ENCODE measurements at places on chromosomes 13 and 19. TPM values are rescaled to one million over a fixed set of nuclear protein-coding genes. Genes with fewer than 3 reads are reported as not detected.

GRCh38 chr19:18021121-18021755 lies 13.3 kb downstream of the ARRDC2 start:
- DNase-seq, result no peak

GRCh38 chr13:110559429-110559943 lies 2.0 kb downstream of the RAB20 start:
- DNase-seq, result no peak

Gene HSPBP1
- 22.5 TPM for total RNA-seq

GRCh38 chr13:64332048-64332447 lies 2898.1 kb downstream of the PCDH9 start:
- no peak for DNase-seq

DNA sequence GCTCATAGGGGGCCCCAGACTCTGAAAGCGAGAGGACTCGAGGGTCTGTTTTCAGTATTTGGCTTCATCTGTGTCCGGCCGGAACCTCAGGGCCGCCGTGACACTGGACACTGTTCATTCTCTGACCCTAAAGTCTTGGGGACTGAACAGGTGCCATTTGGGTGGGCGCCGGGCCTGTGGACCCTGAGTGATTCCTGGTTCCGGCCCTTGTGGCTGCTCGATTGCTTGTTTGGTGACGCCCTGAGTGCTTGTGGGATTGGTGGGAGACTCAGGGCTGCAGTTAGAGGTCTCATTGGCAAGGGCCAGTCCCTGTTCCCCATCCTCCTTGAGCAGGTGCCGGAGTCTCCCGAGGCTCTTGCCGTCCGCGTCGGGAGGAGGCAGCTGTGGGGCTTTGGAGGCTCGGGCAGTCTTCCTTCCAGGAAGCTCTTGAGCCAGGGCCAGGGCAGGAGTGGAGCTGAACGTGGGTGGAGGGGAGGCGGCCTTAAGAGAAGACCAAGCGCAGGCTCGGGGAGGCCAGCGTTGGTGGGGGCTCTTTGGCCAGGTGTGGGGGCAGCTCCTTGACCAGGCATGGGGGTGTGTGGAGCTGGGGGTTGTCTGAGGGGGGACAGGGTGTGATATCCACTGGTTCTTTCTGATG lies 4.7 kb downstream of the PTBP1 start:
- no peak for DNase-seq

DNA sequence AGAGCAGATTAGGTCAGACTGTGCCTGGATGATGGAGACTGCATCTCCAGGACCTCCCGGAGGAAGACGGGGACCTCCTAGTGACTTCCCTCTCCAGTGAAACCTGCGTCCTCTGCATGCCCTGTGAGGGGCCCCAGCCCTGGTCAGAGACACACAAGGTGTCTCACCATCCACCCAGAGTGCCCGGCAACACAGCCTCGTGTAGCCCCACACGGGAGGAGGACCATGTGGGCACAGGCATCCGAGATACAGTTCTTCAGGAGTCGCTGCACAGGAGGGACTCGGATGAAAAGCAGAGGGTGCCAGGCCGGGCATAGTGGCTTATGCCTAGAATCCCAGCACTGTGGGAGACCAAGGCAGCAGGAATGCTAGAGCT lies 64.8 kb downstream of the PEPD start:
- no peak for DNase-seq

Gene PSG11
- total RNA-seq, result not detected

GRCh38 chr19:17306285-17306714 lies 628 bp downstream of the MRPL34 start:
- DNase-seq, result no peak

- DNase-seq, result no peak
These were observed 14.5 kb upstream of the LAIR1 start for GRCh38 chr19:54379187-54379678.

Gene WDR87
- total RNA-seq, result not detected

DNA sequence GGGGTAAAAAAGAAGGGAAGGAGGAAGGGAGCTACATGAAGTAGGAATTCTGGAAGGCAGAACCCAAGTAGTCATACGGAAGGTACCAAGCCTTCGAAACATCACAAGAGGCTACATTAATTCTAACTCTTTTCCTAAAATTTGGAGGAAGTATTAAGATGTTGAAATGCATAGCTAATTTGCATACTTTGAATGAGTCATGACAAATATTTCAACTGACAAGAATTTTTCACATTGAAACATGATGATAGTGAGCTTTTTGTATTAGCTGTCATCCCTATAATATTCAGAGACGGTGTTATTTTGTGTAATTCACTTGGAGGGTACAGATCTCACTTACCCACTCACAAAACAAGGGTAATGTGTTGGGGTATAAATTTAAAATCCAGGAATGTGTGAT lies 9.1 kb upstream of the ACOD1 start:
- DNase-seq, result no peak

Gene ISYNA1
- total RNA-seq, result 27.1 TPM

DNA sequence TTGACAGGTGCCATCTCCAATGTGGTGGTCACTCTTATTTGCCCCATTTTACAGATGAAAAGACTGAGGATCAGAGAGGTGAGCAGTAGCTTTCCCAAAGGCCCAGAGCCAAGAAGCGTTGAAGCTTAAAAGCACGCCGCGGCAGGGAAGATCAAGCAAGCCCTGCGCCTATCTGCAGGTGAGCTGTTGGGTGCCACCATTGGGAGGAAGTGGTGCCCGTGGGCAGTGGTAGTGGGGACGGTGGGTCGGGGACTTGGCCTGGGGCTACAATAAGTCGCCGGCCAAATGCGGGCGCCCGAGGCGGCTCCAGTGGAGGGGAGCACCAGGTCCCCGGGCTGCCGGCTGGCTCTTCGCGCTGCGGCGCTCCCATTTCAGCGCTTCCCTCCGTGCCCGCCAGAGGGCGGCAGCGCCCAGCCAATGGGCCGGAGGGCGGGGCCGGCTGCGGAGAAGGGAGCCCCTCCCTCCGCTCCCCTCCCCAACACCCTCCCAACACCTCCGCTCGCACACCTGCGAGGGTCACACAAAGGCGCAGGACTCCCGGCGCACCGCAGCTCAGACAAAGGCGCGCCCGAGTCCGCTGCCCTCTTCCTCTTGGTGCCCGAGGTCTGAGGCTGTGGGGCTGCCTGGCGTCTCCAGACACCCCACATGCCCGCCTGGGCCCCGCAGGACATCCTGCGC lies 744 bp upstream of the POU2F2 start:
- DNase-seq, result peak; percentile 30

DNA sequence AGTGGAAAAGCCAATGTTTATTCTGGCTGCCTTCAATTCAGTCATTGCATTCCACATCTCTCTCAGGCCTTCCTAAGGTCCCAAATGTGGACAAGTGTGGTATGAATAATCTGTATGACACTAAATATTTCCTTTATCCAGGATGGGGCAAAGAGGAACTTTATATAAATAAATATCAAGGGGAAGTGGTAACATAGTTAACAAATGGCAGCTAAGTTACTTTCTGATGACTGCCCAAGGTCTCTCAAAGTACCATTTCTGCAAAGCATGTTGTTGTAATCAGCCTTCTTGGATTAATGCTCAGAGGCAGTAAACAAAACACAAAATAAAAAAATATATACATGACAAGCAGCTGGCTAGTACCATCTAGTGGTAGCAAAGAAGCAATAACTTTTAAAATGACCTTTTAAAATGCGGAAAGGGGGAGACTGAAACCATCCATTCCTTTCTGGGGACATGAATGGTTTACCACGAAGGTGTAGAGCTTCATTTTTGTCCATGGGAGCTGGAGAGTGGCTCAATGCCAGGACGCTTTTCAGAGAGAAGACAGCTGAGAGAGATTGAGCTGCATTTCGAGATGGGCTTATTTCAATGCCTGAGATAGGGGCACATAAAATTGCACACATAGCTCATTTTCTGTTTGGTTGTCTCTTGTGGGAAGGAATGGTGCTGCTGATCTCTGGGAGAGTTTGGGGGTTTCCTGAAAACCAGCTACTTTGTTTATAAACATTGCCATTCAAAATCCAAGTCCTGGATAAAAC lies 259.2 kb downstream of the RFC3 start:
- no peak for DNase-seq

DNA sequence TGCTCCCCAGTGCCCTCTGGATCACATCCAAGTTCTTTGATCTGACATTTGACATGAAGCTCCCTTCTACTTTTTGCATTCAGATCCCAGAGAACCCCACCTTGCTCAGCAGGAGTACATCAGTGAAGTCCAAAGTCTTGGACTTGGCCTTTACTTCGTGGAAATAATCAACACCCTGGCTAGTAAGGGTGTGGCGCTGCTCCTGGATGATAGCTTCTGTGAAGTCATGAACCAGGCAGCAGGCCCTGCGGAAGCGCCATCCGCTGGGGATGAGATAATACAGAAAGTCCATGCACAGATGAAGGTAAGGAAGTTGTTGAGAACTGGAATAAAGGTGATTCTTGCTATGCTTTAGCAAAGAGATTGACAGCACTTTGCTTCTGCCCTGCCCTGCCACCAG lies 43.2 kb downstream of the OR10H4 start:
- DNase-seq, result no peak

- DNase-seq, result no peak
These were observed 1340.8 kb downstream of the PCDH9 start for GRCh38 chr13:65889368-65889767.

DNA sequence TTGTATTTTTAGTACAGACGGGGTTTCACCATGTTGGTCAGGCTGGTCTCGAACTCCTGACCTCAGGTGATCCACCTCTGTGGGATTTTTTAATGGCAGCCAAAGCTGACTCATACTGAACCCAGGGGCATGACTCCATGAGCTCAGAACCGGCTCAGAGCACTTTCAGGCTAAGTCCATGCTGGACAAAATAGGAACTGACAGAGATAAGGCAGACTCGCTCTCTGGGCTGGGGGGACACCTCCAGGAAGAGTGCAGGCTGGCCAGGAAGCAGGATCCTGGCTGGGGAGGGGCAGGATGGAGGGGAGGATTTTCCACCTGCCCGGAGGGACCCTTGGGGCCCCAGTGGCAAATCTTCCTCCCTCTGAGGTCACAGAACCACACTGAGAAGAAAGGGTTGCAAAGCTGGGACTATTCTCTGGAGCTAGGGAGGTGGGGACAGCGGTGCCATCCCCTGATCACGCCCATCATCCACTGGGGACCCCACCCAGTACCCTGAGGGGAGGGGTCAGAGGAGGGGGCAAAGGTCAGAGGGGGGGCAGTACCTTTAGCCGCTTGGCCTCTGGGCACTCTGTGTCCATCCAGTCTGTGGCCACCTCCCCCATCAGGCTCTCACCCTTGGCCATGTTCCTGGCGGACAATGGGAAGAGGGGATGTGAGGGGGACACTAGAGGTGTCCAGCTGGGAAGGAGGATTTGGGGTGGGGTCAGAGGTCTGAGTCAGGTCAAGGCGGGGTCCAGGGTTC lies 31.1 kb downstream of the NOTCH3 start:
- no peak for DNase-seq

Gene FGF9
- total RNA-seq, result 0.48 TPM

Gene NDUFB7
- 319 TPM for total RNA-seq

DNA sequence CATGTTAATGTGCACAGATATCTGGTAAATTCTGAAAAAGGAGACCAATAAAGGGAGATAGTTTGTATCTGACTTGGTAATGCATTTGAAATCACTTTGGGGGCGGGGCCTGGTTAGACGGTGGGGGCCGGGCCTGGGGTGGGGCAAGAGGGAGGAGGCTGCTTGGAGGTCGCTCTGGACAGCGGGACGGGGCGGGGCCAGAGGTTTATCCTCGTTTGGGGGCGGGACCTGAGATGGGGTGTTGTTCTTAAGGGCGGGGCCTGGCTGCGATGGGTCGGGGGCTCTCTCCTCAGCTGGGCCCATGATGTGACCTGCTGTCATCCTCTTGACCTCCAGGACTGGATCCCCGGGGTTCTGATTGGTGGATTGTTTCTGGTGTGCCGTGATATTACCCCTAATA lies 4.9 kb upstream of the ZNF808 start:
- no peak for DNase-seq

DNA sequence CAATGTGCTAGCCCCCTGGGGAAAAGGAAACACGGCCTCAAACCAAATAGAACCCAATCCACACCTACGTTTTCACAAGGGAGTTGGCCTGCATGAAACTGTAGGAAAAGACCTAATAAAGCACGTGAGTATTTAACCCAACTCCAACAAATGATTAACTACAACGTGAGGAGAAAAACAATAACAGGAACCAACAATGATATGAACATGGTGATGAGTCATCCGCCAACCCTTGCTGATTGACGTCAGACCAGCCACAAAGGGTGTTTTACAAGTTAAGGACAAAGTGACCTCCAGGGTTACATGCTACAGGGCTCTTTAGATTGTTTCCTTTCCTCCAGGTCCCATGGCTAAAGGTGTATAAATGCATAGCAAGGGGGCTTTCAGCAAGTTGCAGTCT lies 460.5 kb downstream of the COG6 start:
- DNase-seq, result no peak

Gene PCSK4
- 2.4 TPM for total RNA-seq

GRCh38 chr19:29623726-29624488 lies 17.8 kb downstream of the POP4 start:
- DNase-seq, result no peak

DNA sequence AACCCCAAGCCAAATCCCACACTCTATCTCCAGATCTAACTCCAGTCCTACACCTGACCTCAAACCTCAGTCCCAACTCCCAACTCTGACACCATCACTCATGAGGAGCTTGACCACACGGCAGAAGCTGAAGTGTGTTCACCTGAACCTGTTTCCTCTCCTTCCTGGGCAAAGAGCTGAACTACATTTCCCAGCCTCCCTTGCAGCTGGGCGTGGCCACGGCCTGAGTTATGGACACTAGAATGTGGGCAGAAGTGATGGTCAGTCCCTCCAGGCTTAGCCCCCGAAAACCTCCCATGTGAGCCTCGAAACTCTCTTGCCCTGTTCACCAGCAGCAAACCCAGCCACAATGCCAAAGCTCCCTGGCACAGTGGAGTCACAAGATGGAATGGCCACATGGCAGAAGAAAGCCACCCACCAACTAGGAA lies 19.5 kb upstream of the MEIS3 start:
- no peak for DNase-seq

Gene ZNF285
- 3.3 TPM for total RNA-seq
